ENCODE measurements at places on chromosomes 1 and 21.

GRCh38 chr1:18343581-18343980, 137.1 kb upstream of the KLHDC7A start:
- no peak for DNase-seq

DNA sequence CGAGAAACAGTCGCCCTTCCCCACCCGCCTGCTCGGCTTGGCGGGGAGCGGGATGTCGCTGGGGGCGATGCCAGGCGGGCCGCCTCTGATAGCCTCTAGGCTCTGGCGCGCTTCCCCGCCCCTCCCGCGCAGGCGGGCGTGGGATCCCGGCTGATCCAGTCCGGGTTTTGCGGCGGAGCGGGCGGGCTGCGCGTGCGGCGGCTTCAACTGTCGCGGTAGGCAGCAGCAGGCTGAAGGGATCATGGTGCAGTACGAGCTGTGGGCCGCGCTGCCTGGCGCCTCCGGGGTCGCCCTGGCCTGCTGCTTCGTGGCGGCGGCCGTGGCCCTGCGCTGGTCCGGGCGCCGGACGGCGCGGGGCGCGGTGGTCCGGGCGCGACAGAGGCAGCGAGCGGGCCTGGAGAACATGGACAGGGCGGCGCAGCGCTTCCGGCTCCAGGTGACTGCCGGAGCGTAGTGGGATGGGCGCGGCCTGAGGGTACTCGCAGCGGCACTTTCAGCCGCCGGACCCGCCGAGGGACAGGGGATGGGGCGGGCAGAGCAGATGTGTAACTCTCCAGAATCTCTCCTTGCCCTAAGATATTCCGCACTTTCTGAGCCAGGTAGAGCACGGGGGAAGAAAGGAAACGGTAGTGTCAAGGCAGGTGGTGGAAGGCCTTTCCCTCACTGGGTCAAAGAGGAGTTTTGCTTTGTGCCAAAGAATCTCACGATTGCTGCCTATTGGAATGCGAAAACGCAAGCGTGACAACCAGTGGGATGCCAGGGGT, at the start of gene FAAH:
FAAH (plus strand) TSS at position 210 of the 764 bp plus-strand sequence; CDS start at position 242, 32 bp downstream.
- DNase-seq, result peak; percentile 73

DNA sequence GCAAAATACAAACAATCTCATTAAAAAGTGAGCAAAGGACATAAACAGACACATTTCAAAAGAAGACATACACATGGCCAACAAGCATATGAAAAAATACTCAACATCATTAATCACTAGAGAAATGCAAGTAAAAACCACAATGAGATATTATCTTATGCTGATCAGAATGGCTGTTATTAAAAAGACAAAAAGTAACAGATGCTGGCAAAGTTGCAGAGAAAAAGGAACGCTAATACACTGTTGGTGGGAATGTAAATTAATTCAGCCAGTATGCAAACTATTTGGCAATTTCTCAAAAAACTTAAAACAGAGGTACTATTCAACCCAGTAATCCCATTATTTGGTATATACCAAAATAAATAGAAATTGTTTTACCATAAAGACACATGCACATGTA, 32.2 kb upstream of the TNFSF18 start:
- DNase-seq, result no peak

DNA sequence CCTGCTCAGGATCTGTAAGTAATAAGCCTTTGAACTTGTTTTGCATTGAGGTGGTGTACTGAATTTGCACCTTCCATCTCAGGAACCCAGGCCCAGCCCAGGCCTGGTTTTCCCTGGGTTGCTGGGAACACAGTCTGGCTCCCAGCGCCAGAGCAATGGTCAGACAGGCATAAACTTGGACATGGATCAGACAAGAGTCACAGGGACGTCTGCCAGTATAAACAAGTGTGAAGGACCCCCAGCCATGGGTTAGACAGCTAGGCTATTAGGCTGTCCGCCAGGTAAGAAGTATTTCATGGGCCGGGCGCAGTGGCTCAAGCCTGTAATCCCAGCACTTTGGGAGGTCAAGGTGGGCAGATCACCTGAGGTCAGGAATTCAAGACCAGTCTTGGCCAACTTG, 5.5 kb downstream of the IFNLR1 start:
- peak; percentile 39 for DNase-seq
